ENCODE measurements at places on chromosomes 1 and 21. TPM values are rescaled to one million over a fixed set of nuclear protein-coding genes. Genes with fewer than 3 reads are reported as not detected.

DNA sequence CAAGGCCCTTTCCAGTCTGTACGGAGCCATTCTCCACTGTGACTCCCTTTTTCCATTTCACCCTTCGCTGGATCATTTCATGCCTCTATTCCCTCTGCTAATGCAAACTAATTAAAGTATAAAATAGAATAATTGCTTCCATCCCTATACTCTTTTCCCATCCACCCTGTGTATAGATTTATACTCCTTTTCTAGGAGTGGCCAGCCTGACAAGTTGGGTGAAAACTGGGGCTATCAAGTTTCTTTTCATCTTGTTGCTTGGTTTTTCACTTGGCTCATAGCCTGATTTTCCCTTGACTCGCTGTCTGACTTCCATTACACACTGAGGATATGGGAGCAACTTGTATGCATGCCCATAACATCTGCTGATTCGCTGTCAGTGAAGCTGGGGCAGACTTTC lies 107.0 kb downstream of the PLXNA2 start:
- no peak for DNase-seq
- H3K4me1 ChIP-seq: no peaks in the 10 kb centered on the region
- no peak overlapping the region for H3K4me3 ChIP-seq
- H3K27me3 ChIP-seq: peaks cover 10% of the 10 kb centered on the region
- H3K36me3 ChIP-seq: no peaks in the 10 kb centered on the region
- H3K27ac ChIP-seq: no peak overlapping the region

DNA sequence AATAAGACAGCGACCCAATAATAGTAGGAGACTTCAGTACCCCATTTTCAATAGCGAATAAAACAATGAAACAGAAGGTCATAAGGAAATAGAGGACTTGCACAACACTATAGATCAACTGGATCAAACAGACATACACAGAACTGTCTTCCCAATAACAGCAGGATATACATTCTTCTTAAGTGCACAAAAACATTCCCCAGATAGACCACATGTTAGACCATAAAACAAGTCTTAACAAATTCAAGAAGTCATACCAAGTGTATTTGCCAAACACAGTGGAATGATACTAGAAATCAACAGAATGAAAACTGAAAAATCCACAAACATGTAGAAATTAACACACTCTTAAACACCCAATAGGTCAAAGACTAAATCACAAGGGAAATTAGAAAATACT lies 78.0 kb downstream of the LBR start:
- no peaks in the 10 kb centered on the region for H3K4me1 ChIP-seq
- no peaks in the 10 kb centered on the region for H3K36me3 ChIP-seq
- H3K27me3 ChIP-seq: peaks cover 50% of the 10 kb centered on the region
- no peak overlapping the region for H3K27ac ChIP-seq

GRCh38 chr1:66271216-66271903 lies 262.6 kb upstream of the SGIP1 start:
- peaks cover 2% of the 10 kb centered on the region for H3K36me3 ChIP-seq
- H3K4me1 ChIP-seq: peaks cover 62% of the 10 kb centered on the region
- DNase-seq: peak; percentile 81
- no peaks in the 10 kb centered on the region for H3K27me3 ChIP-seq
- H3K4me3 ChIP-seq: peak overlapping the region; percentile 67

Gene SMCP
- not detected for total RNA-seq

Gene ORC1
- total RNA-seq: 44.2 TPM
